Natural killer cell treated with Interleukin-12 subunit alpha and Interleukin-12 subunit beta and Interleukin-15 and Interleukin-18, amount 100 ng/mL, for 72 hours (primary cell): ENCODE measurements at places on chromosomes 11 and 22. TPM values are rescaled to one million over a fixed set of nuclear protein-coding genes. Genes with fewer than 3 reads are reported as not detected.

The DDTL gene
- not detected for total RNA-seq

DNA sequence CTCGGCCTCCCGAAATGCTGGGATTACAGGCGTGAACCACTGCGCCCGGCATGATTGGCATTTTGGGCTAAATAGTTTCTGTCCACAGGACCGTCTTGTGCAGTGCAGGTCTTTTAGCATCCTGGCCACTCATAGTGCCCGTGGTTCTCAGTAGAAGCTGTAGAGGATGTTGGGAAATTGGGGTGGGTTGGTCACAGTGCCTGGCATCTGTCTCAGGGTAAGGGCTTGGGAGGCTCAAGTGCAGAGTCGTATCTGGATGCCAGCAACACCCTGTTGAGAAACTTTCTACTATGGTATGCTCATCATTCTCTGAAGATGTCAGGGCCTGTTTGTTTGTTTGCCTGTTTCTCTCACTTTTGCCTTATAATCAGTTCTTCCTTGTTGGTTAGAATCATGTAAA is 21.9 kb downstream of the UBE2L3 start:
- peaks cover 29% of the 10 kb centered on the region for H3K36me3 ChIP-seq
- no peak for DNase-seq
- peak overlapping the region; percentile 87 for H3K27ac ChIP-seq
- peaks cover 66% of the 10 kb centered on the region for H3K4me1 ChIP-seq
- H3K4me3 ChIP-seq: peak overlapping the region; percentile 74

The TEX54 gene
- not detected for total RNA-seq

DNA sequence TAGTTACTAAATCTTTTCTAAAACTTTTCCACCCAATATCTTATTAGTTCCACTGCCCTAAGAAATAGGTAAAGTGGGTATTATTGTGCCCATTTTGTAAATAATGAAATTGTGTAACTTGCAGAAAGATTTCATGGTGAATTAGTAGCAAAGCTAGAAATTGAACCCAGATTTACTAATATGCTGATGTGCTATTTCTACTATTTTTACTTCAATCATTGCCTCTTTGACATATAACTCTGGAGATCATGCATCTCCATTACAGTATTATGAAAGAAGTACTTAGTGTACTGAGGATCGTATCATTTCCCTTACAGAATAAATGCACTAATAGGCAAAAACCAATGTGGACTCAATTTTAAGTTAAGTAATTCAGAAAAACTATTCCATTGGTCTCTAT is 119.0 kb downstream of the CSTPP1 start:
- H3K4me1 ChIP-seq: no peaks in the 10 kb centered on the region
- no peaks in the 10 kb centered on the region for H3K27me3 ChIP-seq
- H3K36me3 ChIP-seq: peaks cover 7% of the 10 kb centered on the region

DNA sequence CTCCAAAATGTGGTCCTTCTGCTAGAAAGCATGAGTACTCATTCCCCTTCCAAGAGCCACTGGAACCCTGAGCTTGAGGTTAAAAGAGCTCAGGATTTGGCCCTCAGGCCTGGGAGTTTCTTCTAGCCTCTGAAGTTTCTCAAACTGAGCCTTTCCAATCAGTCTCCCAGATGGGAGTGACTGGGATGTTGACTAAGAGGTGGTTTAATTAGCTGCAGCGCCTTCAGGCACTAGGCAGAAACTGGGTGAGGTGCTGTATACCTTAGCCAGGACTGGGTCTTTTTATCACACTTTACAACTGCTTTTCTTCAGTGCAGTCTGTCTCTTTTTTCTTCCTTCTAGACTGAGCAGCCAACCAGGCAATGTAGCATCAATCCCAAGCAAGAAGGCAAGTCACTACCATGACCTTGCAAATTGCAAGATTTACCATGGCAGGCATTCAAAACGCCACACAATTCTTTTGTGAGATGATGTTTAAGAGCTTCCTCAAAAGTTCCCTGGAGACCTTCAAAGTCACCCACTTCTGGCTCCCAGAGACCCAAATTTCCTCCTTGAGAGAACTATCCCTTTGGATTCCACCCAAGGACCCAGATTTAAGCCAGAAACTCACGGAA is 93.0 kb downstream of the SLC1A2 start:
- peaks cover 8% of the 10 kb centered on the region for H3K27me3 ChIP-seq
- H3K4me1 ChIP-seq: peaks cover 15% of the 10 kb centered on the region
- DNase-seq: no peak
- no peaks in the 10 kb centered on the region for H3K36me3 ChIP-seq
- no peak overlapping the region for H3K27ac ChIP-seq
- H3K4me3 ChIP-seq: no peak overlapping the region

- no peaks in the 10 kb centered on the region for H3K27me3 ChIP-seq
- DNase-seq: no peak
- peak overlapping the region; percentile 65 for H3K27ac ChIP-seq
- H3K36me3 ChIP-seq: peaks cover 48% of the 10 kb centered on the region
Measured at GRCh38 chr22:45169591-45170466, 6.1 kb downstream of the NUP50 start.

DNA sequence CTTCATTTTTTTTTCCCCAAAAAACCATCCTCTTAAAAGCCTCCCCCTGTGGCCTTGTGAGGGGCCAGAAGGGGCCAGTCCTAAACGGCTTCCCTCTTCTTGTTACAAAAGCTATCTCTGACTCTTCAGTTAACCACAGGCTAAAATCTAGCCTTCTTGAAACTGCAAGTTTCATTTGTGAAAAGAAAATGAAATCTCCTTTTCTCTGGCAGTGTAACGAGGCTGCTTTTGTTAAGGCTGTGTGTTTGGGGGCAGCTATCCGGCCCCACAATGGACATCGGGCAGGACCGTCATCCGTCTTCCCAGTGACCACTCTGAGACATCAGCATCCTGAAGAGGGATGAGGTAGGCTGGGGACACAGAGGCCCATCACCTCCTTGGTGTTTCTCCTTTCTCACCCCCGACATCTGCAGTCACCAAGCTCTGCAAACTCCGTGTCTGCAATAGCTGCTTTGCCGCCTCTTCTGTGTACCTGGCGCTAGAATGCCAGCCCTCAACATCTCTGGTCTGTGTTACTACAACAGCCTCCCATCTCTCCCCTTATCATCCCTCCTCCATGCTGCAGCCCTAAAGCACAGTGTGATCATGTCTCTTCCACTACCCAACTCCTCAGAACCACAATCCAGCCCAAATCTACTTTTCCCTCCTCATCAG is 94.0 kb downstream of the RCN1 start:
- no peaks in the 10 kb centered on the region for H3K4me1 ChIP-seq
- no peaks in the 10 kb centered on the region for H3K36me3 ChIP-seq
- no peak overlapping the region for H3K4me3 ChIP-seq
- peaks cover 17% of the 10 kb centered on the region for H3K27me3 ChIP-seq
- DNase-seq: no peak
- H3K27ac ChIP-seq: no peak overlapping the region

The BDNF gene
- not detected for total RNA-seq

DNA sequence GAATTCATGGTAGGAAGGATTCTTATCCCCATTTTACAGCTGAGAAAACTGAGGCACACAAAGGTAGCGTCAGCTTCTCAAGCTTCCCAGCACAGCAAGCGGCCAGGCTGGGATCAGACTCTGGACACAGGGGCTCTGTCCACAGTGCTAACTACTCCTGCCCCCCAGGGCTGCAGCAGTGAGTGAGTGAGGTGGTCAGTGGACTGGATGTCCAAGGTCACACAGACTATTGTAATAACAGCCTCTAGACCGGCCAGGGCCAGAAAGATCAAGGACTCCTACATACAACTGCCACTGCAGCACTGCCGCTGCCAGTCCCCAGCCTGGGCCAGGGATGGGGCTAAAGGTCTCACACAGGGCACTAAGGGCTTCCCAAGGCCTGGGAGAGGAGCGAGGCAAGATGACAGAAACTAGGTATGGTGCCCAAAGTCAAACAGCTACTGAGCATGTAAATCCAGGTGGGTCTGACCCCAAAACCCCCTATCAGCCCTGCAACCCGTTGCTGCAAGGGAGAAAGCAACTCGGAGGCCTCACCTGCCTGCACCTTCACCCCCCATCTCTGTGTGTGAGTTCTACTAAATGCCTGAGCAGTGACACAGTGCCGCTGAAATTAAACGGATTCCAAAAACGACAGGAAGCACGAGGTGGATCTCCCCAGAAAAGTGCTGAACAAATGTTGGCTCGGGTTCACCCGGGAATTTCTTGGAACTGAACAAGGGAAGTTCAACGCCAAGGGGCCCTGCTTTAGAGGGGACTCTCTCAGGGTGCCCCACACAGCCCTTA is 161.8 kb upstream of the GRK3 start:
- no peak for DNase-seq
- peak overlapping the region; percentile 58 for H3K4me3 ChIP-seq
- no peak overlapping the region for H3K27ac ChIP-seq
- H3K27me3 ChIP-seq: no peaks in the 10 kb centered on the region
- peaks cover 36% of the 10 kb centered on the region for H3K4me1 ChIP-seq

- H3K36me3 ChIP-seq: no peaks in the 10 kb centered on the region
- H3K27ac ChIP-seq: no peak overlapping the region
- no peak overlapping the region for H3K4me3 ChIP-seq
- H3K4me1 ChIP-seq: no peaks in the 10 kb centered on the region
- no peak for DNase-seq
Measured at GRCh38 chr11:101061606-101062005, 68.0 kb downstream of the PGR start.

The CYP2D6 gene
- 6.1 TPM for total RNA-seq

DNA sequence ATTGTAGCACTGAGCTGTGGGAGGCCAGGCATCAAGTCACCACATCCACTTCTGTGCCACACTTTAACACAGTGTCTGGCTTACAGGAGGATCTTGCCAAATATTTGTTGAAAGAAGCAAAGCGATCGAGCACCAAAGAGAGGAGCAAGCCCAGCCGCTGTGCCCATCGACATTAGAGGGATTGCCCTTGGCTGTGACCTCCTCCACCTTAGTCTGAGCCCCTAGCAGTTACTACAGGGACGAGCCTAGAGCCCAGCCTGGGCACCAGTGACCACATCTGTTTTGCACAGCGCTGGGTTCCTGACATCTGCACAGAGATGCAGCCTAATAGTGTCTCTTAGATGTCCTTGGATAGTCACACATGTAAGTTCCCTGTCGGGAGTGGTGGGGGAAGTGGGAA is 17.7 kb downstream of the GRIK4 start:
- no peaks in the 10 kb centered on the region for H3K36me3 ChIP-seq
- no peaks in the 10 kb centered on the region for H3K4me1 ChIP-seq
- no peaks in the 10 kb centered on the region for H3K27me3 ChIP-seq

The RAB36 gene
- total RNA-seq: 2.1 TPM

The POU2AF2 gene
- total RNA-seq: not detected

DNA sequence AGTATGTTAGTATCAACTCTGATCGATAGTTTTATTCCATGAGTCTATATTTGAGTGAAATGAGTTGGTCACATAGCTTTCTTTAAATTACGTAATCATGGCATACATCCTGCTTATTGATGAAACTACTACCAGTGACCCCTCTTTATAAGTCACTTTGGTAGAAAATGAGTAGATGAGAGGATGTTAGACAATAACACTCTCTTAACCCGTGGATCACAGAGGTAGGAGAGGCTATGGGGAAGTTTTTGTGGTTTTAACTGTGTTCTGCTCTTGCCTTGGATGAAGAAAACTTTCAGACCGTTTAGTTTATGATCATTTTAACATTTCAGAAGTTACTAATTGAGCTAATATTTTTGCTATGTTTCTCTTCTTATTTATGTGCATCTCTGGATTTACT is 34.0 kb downstream of the TBCEL start:
- H3K4me1 ChIP-seq: peaks cover 29% of the 10 kb centered on the region
- peak overlapping the region; percentile 64 for H3K27ac ChIP-seq
- no peak for DNase-seq

DNA sequence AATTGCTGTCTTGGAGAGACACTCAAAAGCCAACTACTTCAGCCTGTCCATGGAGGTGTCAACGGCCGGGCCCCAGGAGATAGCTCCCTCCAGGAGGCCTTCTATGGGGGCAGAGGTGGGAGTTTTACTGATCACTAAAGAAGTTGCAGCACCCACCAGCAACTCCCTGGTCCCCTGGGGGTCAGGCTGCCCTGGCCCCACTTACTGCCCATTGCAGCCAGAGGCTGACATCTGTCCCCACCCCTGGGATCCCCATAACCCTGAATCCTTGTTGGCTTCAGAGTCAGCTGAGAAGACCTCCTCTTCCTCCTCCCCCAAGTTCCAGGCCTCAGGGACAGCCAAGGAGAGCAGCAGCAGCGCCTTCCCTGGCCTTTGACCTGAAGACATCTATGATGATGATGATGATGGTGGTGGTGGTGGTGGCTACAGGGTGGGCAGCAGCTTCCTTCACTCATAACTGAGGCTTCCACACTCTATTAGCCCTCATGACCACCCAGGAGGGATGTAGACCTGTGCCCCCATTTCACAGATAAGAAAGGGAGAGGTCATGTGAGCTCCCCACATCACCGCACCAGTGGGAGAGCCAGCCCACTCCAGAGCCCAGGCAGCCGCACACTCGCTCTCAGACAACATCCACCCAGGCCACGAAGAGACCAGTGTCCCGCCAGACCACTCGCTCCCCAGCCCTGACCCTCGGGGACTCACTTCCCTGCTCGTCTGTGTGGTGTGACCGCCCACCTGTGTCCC is 43.8 kb upstream of the FGF3 start:
- H3K27ac ChIP-seq: no peak overlapping the region
- H3K4me1 ChIP-seq: no peaks in the 10 kb centered on the region
- H3K4me3 ChIP-seq: no peak overlapping the region
- no peak for DNase-seq
- H3K27me3 ChIP-seq: peaks cover 18% of the 10 kb centered on the region

The LMO1 gene
- not detected for total RNA-seq

The CHRDL2 gene
- not detected for total RNA-seq

The OR52E4 gene
- not detected for total RNA-seq

DNA sequence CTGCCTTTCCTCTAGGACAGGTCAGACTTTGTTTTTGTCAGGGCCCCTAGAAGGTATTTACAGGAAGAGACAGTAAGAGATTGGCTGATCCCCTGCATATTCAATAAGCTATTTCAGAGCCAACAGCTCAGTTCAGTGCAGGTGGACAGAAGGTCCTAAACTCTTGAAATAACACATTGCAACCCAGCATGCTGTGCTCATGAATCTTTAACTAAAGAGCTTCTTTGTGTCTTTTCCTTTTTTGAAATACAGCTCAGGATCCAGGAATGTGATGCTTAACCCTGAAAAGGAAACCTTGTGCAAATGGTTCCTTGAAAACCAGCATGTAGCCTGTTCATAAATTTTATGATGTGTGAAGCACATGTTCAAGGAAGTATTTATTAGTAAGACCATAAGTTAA is 43.9 kb downstream of the BBOX1 start:
- H3K27ac ChIP-seq: no peak overlapping the region
- H3K4me3 ChIP-seq: no peak overlapping the region
- no peaks in the 10 kb centered on the region for H3K4me1 ChIP-seq
- DNase-seq: no peak
- no peaks in the 10 kb centered on the region for H3K36me3 ChIP-seq
